ENCODE measurements at places on chromosomes 3 and 15.
A peak's percentile ranks its signal among the peaks of the same experiment; 100 is the strongest.

GRCh38 chr3:108153451-108153981, 62.7 kb upstream of the CD47 start:
- peak; percentile 70 for DNase-seq

- peak; percentile 88 for DNase-seq
Observed at GRCh38 chr3:195197765-195198425, 73.1 kb downstream of the XXYLT1 start.

GRCh38 chr15:59105854-59106253, 908 bp downstream of the CCNB2 start:
- DNase-seq = no peak

- peak; percentile 87 for DNase-seq
Observed at GRCh38 chr15:33278816-33279612, 31.8 kb upstream of the RYR3 start.

GRCh38 chr3:176968631-176969030, 228.7 kb downstream of the TBL1XR1 start:
- no peak for DNase-seq

- DNase-seq = no peak
Observed at GRCh38 chr3:127115691-127116351, 77.1 kb upstream of the PRR23E start.
